ENCODE measurements at places on chromosomes 13 and 19. TPM values are rescaled to one million over a fixed set of nuclear protein-coding genes. Genes with fewer than 3 reads are reported as not detected.

- H3K4me3 ChIP-seq, result no peak overlapping the region
- H3K4me1 ChIP-seq, result peaks cover 2% of the 10 kb centered on the region
- H3K27ac ChIP-seq, result no peak overlapping the region
These were observed 623 bp upstream of the C5AR1 start for GRCh38 chr19:47309038-47309437.

- peaks cover 3% of the 10 kb centered on the region for H3K4me1 ChIP-seq
- H3K36me3 ChIP-seq, result peaks cover 25% of the 10 kb centered on the region
- H3K27me3 ChIP-seq, result peaks cover 3% of the 10 kb centered on the region
These were observed 5.9 kb downstream of the ADGRE2 start for GRCh38 chr19:14772467-14772866.

- H3K4me1 ChIP-seq, result peaks cover 7% of the 10 kb centered on the region
- DNase-seq, result no peak
- H3K27me3 ChIP-seq, result no peaks in the 10 kb centered on the region
- H3K36me3 ChIP-seq, result no peaks in the 10 kb centered on the region
These were observed 4.6 kb downstream of the CEACAM3 start for GRCh38 chr19:41801031-41801430.

DNA sequence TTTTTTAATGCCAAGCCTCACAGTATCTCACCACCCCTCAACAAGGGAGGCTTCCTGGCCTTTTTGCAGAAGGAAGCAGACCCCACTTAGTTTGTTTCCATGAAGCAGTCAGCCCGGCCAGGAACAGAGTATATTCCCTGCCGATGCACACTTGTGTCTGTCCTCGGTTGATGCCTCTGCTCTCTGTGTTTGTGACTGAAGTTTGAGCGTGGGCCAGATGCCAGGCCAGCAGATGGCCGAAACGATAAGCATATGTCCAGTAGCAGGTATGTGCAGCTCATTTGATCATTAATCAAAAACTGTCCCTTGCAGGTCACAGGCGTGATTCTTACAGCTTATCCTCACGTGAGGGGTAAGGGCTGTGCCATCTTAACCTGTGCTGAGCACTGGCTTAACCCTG, 144.0 kb downstream of the IRS2 start:
- peaks cover 2% of the 10 kb centered on the region for H3K27me3 ChIP-seq
- no peak overlapping the region for H3K4me3 ChIP-seq
- H3K4me1 ChIP-seq, result no peaks in the 10 kb centered on the region
- no peak for DNase-seq
- H3K36me3 ChIP-seq, result peaks cover 28% of the 10 kb centered on the region
- H3K27ac ChIP-seq, result no peak overlapping the region

GRCh38 chr19:56347163-56347778, 32.6 kb upstream of the ZSCAN5A start:
- H3K36me3 ChIP-seq, result peaks cover 18% of the 10 kb centered on the region
- no peak overlapping the region for H3K4me3 ChIP-seq
- no peak overlapping the region for H3K27ac ChIP-seq
- no peak for DNase-seq
- peaks cover 3% of the 10 kb centered on the region for H3K27me3 ChIP-seq

DNA sequence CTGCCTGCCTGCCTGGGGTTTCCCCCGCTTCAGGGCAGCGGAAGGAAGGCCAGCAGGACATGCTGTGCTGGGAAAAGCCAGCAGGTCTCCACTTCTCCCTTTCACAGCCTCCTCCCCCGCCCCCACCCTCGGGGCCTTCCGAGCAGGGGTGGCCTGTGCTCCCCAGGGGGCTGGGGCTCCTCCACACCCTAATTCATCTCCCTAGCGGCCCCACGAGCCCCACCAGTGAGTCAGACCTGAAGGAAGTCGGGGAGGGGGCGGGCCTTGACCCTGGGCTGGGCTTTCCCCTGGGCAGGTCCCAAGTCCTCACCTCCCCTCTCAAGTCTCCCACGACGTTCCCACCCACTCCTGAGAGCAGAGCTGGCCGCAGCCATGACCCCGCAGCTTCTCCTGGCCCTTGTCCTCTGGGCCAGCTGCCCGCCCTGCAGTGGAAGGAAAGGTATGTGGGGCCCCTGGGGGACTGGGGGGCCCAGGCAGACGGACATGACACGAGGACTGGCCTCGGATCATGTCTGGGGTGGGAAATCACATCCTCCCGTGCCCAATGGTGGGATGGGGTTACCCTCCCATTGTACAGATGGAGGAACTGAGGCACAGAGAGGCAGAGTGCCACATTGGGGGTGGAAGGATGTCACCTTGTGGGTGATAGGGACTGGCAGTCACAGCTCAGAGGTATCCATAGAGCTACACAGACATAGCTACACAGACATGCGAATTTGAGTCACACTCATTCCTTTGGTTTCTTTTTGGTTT, at the start of gene EBI3:
Gene EBI3 (plus strand): TSS at position 345 of the 753 bp plus-strand sequence. CDS start 28 bp downstream, at position 373.
- no peaks in the 10 kb centered on the region for H3K4me1 ChIP-seq
- H3K27me3 ChIP-seq, result no peaks in the 10 kb centered on the region
- H3K4me3 ChIP-seq, result peak within 1 kb of the TSS; percentile 6
- no peaks in the 10 kb centered on the region for H3K36me3 ChIP-seq
- no peak for DNase-seq

GRCh38 chr13:93248627-93249047, 22.0 kb downstream of the GPC6 start:
- DNase-seq, result peak; percentile 61
- H3K27me3 ChIP-seq, result no peaks in the 10 kb centered on the region
- no peaks in the 10 kb centered on the region for H3K36me3 ChIP-seq
- peaks cover 74% of the 10 kb centered on the region for H3K4me1 ChIP-seq
- no peak overlapping the region for H3K4me3 ChIP-seq

DNA sequence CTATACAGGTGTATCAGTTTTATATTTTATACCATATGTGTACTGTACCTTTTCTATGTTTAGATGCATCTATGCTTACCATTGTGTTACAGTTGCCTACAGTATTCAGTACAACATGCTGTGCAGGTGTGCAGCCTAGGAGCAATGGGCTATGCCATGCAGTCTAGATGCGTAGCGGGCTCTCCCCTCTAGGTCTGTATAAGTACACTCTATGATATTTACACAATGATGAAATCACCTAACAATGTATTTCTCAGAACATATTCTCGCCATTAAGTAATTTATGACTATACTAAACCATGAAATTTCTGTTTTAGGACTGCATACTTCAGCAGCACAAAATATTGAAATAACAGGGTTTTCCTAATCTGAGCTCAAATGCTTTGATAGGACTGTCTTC, 179.6 kb downstream of the RFC3 start:
- H3K36me3 ChIP-seq, result no peaks in the 10 kb centered on the region
- no peak overlapping the region for H3K4me3 ChIP-seq
- no peak for DNase-seq
- no peaks in the 10 kb centered on the region for H3K27me3 ChIP-seq

GRCh38 chr19:38152461-38153379, 71.3 kb downstream of the DPF1 start:
- no peak overlapping the region for H3K4me3 ChIP-seq
- no peak overlapping the region for H3K27ac ChIP-seq
- DNase-seq, result no peak
- no peaks in the 10 kb centered on the region for H3K27me3 ChIP-seq
- peaks cover 2% of the 10 kb centered on the region for H3K4me1 ChIP-seq

DNA sequence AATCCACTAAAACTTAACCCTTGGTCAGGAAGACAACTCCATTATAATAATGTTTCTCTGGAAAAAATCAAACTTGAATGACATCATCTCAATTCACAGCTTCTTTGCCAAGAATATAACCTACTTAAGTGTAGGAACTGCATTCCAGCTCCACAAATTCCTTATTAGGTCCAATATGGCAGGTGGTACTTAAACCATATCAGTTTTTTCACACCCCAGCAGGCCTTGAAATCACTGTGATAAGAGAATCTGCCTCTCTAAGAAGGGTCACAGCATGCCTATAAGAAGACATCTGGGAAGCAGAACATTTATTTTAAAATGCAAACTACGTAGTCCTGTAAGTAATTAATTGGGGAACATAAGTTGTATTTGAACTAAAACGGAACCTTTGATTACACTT, 687.8 kb downstream of the DIAPH3 start:
- no peaks in the 10 kb centered on the region for H3K36me3 ChIP-seq
- no peak overlapping the region for H3K27ac ChIP-seq

DNA sequence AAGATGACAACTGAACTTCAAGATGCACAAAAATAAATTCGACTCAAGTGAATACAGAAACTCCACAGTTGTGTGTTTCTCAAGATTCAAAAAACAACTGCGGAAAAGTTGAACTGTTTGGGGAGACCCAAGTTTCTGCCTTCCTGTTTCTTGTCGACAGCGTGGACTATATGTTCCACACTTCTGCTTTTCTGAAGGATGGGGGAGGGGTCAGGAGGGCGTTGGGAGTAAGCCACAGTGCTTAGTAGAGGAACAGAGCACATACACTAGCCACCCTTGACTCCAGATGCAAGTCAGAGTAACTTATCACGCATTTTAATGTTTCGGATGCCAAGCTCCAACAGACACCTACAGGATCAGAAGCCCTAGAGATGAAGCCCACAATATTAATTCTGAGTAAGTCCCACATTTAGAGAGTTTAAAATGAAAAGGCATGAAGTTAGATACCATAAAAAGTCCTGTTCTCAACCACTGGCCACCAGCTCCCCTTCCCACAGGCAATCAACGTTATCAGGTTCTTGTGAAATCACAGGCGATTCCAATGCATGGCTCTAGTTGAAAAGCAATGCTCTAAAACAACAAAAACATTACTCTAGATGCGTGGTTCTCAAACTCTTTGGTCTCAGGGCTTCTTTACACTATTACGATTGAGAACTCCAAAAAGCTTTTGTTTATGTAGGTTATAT, 4.2 kb downstream of the TUBGCP3 start:
- peaks cover 23% of the 10 kb centered on the region for H3K4me1 ChIP-seq
- no peak overlapping the region for H3K4me3 ChIP-seq
- H3K27me3 ChIP-seq, result peaks cover 4% of the 10 kb centered on the region
- peaks cover 8% of the 10 kb centered on the region for H3K36me3 ChIP-seq
- H3K27ac ChIP-seq, result no peak overlapping the region

DNA sequence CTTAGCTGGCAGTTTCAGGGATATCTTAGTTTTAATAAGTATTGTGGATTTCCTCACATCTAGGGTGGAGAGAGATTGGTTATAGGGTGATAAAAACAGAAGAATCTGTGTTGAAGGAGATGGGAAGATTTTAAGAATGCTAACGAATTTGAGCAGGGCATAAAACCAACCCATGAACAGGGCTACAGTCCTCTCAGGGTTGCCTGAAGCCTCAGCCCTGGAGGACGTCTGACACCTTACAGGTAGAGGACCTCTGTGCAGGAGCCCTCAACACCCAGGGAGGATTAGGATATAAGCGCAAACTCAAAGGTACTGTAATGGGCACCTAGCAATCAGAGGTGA, 461 bp upstream of the WASF3 start:
- H3K36me3 ChIP-seq, result 0 out of 2 replicates have a peak, but pooled peaks cover 9% of the 10 kb centered on the region
- H3K27ac ChIP-seq, result no peak overlapping the region
- H3K4me3 ChIP-seq, result peak overlapping the region; percentile 59
- peaks cover 15% of the 10 kb centered on the region for H3K4me1 ChIP-seq
- DNase-seq, result no peak

Gene LPAR6
- 3.3 TPM for total RNA-seq

Gene CARM1
- 126 TPM for total RNA-seq

Gene ADGRE2
- 3.2 TPM for total RNA-seq

Gene APBA3
- 28.1 TPM for total RNA-seq

Gene MEX3D
- total RNA-seq, result 69.5 TPM

Gene ATP1A3
- 34.2 TPM for total RNA-seq
